Islet precursor cell (in vitro differentiated cells): ENCODE measurements at places on chromosomes 12 and 14.

DNA sequence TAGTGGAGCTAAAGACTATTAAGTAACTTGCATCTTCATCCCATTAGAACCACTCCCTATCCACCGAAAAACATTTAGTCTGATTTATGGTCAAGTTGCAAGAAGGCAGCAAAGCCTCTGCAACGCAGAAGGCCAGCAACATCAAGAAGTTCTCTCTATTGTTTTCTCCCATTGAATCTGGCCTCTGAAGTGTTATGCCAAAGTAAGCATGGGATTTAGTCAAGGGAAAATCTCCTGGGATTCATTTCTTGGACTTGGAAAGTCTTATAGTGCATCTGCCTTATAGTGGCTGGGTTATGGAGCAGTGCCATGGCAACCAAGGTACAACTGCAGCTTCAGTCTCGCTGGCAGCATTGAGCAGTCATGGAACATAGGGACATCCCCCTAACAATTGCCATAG lies 87.7 kb upstream of the KRR1 start:
- no peak for DNase-seq

DNA sequence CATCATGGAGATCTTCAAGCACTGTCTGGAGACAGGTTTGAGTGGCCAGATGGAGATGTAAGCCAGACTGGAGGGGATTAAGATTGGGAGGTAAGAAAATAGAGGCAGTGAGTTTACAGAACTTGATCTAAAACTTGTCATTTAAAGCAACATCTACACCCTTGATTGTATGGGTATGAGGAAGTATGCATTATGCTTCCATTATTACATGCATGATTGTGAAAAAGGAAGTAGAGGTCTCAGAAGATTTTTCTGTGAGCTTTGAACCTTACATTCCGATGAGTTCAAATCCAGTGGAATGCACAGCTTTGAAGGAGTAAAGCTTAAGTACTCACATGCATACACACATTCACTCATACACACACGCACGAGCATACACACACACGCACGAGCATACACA lies 550.8 kb downstream of the MED13L start:
- DNase-seq, result no peak

DNA sequence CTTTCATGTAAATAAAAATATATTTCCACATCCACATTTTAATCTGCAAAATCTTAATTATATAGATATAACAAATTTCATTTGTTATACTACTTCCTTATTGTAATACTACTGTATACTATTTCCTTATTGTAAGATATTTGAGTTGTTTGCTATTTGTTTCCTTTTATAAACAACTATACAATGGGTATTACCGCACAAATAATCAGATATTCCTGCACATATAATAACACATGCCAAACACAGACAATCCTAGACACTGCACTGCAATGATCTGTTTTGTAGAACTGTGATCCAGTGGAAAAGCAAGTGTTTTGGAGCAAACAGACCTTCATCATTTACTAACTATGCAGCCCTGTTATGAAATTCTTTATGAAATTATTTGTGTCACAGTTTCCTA lies 30.5 kb downstream of the PRKD1 start:
- no peak for DNase-seq

GRCh38 chr12:117148642-117149041 lies 41.6 kb downstream of the FBXO21 start:
- no peak for DNase-seq

- no peak for DNase-seq
Measured at GRCh38 chr12:89029961-89030360, 322.3 kb downstream of the DUSP6 start.

DNA sequence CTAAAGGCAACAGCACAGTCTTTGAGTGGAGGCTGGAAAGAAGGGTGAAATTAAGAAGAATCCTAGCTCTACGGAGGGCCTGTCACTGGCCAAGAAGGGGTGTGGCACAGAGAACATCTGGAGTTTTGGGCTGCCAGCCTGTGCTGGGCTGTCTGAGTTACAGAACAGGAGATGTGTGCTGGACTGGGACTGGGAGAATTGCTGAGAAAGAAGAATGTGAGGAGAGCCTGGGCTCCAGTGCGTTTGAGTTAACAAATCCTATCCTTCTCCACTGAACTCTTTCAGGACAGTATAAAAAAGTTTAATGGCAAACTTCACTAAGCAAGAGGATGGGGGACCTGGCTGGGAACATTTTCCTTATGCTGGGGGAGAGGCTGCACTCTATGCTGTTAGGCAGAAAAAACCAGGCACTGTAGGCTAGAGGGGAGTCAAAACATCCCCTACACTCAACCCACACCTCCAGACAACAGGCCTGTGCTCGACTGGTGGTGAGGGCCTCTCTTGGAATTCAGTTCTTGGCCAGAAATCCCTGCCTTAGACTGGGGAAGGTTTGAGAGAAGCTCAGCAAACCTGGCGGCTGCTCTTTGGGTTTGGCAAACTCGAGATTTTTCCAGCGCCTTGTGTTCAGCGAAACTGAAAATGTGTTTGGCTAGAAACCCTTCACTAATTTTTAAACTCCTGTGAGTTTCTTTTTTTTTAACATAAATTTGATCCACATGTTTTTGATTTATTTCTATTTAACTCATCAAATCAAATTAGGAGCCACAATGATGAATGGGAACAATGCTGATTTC lies 217.3 kb downstream of the MON2 start:
- peak; percentile 54 for DNase-seq

GRCh38 chr12:109544955-109545531 lies 28.3 kb downstream of the MMAB start:
- DNase-seq, result no peak

DNA sequence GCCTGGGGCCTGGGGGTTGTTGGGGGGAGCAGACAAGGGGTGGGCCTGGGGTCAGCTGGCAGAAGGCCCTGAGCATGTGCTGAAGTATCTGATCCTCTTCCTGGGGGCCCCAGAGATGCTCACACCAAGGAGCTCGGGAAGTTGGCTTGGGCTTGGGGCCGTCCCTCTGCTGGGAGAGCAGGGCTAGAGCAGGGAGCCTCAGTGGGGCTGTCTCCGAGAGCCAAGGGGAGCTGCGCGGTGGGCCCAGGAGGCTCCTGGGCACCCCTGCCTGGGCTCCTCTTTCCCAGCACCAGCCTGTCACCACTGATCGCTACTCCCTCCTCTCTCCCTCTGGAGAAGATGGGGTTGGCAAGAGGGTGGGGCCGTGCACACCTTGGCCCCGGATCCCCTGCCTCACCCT lies 28.3 kb downstream of the BEGAIN start:
- DNase-seq, result no peak

GRCh38 chr14:61271552-61271951 lies 9.6 kb downstream of the TMEM30B start:
- no peak for DNase-seq

DNA sequence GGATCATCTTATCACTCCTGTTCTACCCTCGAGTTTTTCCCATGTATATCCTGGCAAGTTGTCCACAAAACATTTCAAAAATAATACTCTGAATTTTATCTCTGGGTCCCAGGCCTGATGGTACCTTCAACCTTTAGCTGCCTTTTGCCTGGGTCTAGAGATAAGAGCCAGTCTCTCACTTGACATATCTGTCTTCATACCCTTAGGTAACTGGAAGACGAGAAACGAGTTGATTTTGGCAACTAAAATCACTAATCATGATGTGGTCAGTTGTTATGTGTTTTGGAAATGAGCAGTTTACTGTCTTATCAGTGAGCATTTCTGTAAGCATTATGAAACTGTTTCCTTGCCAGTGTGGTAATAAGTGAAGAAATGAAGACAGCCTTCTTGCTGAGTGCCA lies 6.3 kb downstream of the RNF10 start:
- no peak for DNase-seq

DNA sequence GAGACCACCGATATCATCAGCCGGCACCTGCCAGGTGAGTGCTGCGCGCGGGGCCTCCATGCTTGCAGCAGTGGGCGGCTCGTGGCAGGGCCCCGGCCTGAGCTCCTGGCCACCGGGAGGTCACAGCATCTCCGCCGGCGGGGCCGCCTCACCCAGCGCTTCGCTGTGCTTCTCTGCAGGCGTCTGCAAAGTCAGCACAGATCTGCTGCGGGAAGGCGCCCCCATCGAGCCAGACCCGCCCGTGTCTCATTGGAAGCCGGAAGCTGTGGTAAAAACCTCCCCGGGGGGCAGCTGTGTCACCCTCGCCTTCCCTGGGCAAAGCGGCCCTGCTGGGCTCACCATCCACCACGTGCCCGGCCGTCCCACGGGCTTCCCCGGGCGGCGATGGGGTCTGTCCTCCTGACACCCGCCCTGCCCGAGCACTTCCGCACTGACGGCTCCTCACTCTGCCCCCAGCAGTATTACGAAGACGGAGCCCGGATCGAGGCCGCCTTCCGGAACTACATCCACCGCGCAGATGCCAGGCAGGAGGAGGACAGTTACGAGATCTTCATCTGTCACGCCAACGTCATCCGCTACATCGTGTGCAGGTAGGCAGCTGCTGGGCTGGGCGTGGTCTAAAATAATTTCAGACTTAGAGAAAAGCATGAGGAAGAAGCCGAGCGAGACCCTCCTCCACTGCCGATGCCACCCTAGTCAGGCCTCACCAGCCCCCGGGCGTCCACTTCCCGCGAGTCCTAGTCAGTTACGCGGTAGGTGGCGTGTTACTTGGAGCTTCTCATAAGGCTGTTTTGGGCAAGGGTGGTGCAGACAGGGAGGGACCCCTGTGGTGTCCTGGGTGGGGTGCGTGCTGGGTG lies 7.1 kb downstream of the PGAM5 start:
- peak; percentile 56 for DNase-seq

GRCh38 chr14:105119408-105120025 lies 49.1 kb downstream of the JAG2 start:
- DNase-seq, result peak; percentile 28

DNA sequence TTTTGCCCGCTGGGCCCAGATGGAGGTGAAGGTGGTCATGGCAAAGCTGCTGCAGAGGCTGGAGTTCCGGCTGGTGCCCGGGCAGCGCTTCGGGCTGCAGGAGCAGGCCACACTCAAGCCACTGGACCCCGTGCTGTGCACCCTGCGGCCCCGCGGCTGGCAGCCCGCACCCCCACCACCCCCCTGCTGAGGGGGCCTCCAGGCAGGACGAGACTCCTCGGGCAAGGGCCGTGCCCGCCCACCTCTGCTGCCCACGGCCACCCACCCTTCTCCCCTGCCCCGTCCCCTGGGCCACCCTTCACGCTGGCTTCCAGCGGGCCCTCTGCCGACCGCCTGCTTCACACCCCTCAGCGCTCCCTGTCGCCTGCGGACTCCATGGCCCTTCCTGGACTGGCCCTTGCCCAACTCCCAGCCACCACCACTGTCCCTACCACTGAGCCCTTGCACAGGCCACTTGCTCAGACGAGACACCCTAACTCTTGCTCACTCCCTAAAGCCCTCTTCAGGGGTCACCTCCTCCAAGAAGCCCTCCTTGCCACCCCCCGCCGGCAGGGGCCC lies 42.5 kb downstream of the CYP46A1 start:
- peak; percentile 44 for DNase-seq

- DNase-seq, result peak; percentile 88
Measured at GRCh38 chr12:2215709-2216560, 163.1 kb downstream of the CACNA1C start.

GRCh38 chr14:35268946-35269345 lies 23.2 kb upstream of the PSMA6 start:
- peak; percentile 10 for DNase-seq

DNA sequence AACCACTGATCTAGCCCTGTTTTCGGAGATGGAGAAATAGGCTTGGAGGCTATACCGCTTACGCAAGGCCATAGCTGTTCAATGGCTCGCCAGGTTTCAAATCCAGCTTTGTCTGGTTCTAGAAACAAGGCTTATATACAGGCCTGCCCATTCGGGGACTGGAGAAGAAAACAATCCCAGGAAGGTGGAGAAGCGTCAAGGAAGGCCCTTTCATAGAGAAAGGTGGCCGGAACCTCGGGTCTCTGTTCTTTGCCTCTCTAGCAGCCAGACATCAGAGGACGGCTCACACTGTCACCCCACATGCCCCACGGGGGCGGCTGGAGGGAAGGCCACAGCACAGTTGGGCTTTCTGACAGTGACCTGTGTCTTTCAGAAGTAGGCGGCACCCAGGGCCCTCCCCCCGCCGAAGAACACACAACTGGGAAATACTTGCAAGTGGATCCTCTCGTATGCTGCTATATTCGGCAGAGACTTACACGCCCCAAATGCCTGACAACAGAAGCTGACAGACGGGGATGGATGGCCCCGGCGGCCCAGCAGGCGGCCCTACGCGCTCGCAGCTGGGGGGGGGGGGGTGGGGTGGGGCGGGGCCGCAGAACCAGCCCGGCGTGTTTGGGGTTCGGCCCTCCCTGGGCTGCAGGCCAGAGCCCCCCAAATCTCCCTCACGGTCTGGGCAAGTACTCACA lies 4.5 kb upstream of the SETD1B start:
- DNase-seq, result peak; percentile 92

DNA sequence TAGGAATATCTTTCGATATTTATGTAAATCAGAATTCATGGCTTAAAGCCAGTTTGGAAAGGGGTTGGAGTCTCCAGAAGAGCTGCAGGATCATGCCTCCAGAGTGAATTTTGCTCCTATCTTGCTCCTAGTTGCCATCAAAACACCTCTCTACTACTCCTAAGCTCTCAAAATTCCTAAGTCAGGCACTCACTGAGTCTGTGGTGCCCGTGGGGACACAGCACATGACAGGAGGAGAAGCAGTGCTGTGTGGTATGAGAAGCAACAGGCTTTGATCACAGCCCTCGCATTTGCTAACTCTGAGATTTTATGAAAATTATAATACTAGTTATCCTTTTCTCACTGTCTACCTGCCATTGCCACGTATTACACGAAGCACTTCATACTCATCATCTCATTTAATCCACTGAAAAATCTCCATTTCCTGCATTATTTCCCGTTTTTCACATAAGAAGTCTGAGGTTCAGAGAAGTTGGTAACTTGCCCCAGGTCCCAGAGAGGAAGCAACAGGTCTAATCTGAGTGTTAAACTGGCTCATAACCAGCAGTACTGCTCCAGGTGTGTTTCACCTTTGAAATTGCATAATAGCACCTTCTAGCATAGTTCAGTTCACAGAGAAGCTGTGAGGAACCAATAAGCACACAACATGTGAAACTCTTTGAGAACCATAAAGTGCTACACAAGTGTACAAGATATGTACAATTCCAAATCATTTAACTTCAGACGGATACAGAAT lies 33.1 kb upstream of the SLC35F4 start:
- no peak for DNase-seq

DNA sequence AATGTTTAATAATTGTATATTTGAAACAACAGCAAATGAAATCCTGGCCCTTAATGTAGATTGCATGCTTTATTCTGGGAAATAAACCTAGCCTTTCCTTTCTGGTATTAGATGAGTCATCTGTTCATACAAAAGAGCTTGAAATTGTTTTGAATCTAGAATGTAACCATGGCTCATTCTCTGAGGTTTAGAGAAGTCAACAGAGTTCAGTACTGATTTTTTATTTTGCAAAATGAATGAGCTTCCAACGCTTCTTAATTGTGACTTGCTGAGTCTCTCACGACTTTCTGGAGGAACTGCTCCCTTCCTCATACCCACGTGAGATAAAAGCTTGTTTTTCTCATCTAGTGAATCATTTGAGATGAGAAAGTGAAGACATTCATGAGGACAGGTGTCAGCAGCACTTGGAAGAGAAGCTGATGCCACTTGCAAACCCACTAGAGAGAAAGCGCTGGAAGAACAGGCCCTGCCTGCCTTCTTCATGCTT lies 509.6 kb downstream of the VRK1 start:
- DNase-seq, result no peak

- no peak for DNase-seq
Measured at GRCh38 chr12:117872546-117873169, 96.1 kb downstream of the KSR2 start.
